ENCODE measurements at places on chromosomes 11 and 22.

- no peak for DNase-seq
These were observed 1375.9 kb upstream of the RAG2 start for GRCh38 chr11:37973941-37974340.

- DNase-seq: no peak
These were observed 18.0 kb upstream of the VPREB1 start for GRCh38 chr22:22226448-22227187.

- DNase-seq: peak; percentile 70
These were observed 28.8 kb upstream of the MOB2 start for GRCh38 chr11:1515082-1516060.

DNA sequence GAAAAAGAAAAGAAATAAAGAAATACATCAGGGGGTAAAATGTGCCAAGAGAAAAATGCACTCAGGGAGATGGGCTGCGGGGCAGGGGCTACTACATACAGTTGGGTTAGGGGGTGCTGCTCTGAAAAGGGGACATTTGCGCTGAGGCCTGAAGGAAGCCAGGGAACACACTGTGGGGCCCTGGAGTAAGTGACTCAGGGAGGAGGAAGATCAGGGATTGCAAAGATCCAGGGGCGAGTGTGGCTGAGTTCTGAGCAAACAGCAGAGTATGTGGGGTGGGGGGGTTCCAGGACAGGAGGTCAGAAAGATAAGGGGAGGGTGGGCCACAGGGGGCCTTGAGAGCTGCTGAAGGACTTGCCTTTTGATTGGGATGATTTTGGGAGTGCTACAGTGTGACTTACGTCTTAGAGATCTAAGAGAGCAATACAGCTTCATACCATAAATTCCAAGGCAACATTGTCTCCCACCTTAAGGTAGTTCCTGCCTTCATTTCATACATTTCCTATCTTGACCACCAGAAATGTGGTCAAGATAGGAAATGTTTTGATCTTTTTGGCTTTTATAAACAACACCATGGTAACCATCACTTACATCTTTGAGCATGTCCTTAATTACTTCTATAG is 5.8 kb downstream of the A4GALT start:
- DNase-seq: no peak

GRCh38 chr22:18044548-18045271 is 20.3 kb upstream of the MICAL3 start:
- no peak for DNase-seq

- no peak for DNase-seq
These were observed 11.1 kb upstream of the MICAL2 start for GRCh38 chr11:12099132-12099873.

Measured in iPS DF 6.9 (cell line).